ENCODE measurements at places on chromosomes 1 and 21.

DNA sequence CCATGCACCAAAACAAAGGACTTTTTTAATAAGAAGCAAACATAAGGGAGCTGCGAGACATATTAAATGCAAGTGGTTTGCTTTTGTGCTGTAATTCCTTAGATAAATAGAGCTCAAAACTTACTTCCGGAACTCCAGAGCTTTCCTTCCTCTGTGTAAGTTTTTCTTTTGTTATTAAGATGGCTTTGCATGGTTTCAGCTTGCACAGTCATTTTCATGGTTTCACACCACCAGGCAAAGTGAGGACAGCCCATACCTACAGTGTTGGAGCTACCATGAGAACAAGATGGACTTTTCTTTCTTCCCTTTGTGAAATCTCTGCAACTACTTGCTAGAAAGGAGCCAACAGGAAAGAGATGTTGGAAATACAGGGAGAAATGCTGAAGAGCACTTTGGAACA, 368.0 kb downstream of the SETD4 start:
- DNase-seq, result no peak

DNA sequence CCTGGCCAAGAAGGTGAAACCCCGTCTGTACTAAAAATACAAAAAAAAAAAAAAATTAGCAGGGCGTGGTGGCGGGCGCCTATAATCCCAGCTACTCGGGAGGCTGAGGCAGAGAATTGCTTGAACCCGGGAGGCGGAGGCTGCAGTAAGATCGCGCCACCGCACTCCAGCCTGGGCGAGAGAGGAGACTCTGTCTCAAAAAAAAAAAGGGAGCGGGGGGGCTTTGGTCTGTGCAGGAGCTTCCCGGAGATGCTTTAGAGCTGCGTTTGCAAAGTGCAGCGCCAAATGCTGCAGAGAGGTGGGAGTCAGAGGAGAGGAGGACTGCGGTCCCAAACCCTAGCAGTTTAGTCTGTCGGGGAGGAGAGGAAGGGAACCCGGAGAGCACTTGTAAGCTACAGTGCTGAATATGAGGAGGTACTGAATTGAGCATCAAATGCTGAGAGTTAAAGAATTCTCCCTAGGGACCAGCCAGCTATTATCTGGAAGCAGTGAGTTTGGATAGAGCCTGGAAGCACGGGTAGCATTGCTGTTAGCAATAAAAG, 569 bp downstream of the FALEC start:
- no peak for DNase-seq

DNA sequence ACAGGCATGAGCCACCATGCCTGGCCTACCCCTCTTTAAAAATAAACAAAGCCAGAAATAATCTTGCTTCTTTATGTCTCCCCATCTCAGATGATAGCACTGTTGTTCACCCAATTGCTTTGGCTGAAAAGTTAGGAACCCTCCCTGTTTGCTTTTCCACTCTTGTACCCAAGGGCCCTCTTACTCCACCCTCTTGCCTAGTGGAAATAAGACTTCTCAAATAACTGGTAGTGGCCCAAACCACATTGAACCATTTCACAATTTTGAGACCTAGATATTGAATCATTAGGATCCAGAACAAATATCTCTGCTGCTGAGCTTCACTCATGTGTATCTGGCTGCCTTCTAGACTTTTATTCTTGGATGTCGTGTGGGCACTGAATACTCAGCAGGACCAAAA, 37.7 kb downstream of the RNF220 start:
- DNase-seq, result no peak

GRCh38 chr1:40049725-40050124, 9.2 kb downstream of the CAP1 start:
- DNase-seq, result peak; percentile 35

- DNase-seq, result no peak
Observed at GRCh38 chr21:41537356-41537755, 29.4 kb upstream of the TMPRSS2 start.
